ENCODE measurements at places on chromosomes 6 and 20.

DNA sequence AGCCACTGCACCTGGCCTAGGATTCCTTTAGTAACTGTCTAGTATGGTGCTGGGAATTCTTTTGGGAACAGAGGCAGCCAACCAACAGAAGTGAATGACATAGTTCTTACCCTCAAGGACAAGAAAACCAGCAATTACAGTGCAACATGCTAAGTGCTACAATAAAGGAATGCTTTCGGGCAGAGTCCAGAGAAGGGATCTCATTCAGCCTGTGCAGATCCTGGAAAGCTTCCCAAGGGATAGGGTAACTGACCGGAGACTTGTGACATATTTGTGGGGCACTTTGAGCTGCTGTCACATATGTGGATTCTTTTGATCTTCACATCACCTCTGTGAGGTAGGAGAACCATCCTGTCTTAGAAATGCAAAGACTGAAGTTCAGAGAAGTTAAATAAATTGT lies 46.8 kb downstream of the C6orf15 start:
- DNase-seq = no peak

DNA sequence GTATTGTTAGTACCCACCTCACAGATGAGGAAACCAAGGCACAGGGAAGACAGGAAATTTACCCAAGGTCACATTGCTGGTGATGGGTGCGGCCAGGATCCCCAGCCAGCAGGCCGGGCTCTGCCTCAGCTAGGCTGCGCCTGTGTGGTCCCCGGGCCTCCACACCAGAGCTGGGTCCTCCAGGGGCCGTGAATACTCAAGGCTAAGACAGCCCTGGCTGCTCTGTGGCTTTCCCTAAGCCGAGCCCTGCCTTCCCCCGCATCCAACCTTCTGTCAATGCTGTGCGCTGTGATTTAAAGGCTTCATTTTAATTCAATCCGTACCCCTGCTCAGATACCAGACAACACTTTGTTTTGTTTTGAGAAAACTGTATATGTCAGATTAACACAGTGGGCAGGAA lies 246.7 kb downstream of the TTLL2 start:
- DNase-seq = no peak

GRCh38 chr20:16541226-16541625 lies 32.0 kb downstream of the KIF16B start:
- no peak for DNase-seq

GRCh38 chr6:129031051-129031599 lies 148.2 kb downstream of the LAMA2 start:
- no peak for DNase-seq
